ENCODE measurements at places on chromosomes 3 and 15.

GRCh38 chr15:77624868-77625267, 7.8 kb downstream of the LINGO1 start:
- no peak for DNase-seq

DNA sequence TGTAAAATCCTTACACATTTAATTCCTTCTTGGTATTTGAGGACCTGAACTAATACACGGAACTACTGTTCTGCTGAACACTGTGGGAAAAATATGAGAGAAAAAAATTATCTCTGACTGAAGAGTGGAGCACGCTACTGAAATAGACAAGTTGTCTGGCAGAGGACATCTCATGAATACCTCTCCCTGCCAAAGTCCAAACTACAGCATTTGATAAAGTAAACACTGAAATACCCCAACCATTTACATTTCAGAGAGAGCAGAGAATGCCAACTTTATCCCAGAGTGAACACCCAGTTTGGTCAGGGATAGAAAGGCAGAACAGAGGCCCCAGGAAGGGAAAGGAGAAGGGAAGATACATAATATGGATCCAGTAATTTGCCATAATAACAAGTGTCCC, 920.7 kb downstream of the SQOR start:
- no peak for DNase-seq

- peak; percentile 72 for DNase-seq
Measured at GRCh38 chr3:188948281-188948996, 223.3 kb upstream of the TPRG1 start.

DNA sequence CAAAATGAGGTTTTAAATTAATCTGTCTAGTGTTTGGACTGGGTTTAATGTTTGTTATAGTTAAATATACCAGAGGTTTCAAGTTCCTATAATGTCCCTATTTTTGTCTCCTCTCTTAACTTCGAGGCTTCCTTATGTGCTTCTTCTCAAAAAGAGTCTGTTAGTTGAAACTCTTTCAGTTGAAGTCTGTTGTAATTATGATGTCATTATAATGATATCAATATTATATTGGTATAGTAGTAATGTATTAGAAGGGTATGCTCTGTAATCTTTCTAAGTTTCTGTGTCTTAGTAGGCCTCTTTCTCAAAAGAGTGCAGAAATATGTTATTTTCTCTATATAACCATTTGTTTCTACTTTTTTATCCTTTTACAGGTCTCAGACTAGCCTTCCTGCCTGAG, 1148.0 kb downstream of the NSUN3 start:
- DNase-seq = no peak

DNA sequence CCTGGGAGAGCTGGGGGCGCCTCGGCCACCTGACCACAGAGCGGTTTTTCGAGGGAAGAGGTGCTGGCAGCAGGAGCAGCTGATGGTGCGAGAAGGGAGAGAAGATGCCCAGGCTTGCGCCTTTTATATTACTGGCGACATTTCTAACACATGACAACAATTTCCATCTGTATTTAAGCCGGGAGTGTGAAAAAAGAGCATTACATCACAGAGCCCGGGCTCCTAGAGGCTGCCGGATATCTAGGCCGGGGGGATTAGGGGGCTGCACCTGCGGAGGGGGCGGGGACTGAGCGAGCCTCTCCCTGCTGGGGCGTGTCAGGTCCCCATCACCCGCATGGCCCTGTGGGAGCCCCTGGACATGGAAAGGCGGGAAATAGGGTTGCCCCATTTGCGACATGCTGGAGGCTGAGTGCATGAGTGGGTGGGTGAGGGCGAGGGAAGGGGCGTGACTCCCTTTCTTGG, 440.7 kb downstream of the MAGI1 start:
- no peak for DNase-seq

DNA sequence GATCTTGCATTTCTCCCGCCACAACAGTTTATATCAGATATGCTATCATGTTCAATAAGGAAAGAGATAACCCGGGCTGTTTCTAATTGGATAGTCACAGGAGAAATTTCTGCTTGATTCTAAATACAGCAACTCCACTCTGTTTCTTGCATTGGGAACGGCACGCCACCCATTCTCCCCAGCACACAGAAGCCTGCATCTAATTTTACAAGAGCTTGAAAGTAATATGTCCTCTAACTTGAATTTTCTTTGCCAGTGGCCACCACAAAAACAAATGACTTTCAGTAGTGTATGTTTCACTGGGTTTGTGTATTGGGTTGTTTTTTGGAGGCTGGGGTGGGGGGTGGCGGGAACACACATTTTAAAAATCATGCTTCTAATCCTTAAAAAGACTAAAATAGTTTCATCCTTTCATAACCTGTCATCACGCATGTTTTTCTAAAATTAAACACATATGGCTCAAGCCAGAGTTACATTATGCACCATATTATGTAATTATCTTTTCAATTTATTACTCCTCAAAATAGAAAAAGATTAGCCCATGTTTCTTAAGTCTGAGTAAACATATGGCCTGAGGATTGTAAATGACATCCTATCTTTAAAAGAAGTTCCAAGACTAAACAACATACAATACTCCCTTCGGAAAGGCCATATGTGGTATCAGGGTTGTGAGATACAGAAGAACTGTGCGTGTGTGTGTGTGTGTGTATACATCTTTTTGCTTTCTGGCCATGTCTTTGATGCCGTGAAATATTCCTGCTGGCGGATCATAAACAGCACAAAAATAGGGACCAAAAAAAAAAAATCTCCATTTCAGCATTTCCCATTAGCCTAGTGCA, 176.3 kb downstream of the FOXP1 start:
- DNase-seq = no peak

DNA sequence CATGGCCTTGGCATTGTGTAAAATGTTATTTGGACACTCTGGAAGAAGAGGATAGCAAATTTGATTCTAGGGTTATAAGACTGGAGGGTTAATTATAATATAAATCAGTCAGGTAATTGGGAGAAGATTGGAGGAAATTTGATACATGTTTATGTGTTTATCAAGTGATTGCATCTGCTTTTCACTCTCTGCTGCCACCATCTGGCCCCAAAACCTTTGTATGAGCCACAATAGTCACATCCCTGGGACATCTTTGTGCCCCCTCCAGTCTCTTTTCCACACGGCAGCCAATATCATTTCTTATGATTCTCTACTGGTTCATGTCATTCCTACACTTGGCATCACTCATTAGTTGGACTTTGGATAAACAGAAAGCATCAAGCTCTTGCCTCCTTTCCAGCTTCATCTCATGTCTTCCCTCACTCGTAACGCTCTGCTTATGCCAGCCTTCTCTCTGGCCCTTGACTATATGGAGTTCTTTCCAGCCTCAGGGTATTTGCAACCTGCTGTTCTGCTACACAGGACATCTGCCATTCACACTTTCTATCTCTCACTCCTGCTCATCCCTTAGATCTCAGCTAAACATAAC, 602.3 kb upstream of the SUCLG2 start:
- no peak for DNase-seq

All from DMS79 treated with DMSO at 0.1 percent for 48 hours (cell line).